Testis (tissue), 5 donors: ENCODE measurements at places on chromosomes 3 and 15.

DNA sequence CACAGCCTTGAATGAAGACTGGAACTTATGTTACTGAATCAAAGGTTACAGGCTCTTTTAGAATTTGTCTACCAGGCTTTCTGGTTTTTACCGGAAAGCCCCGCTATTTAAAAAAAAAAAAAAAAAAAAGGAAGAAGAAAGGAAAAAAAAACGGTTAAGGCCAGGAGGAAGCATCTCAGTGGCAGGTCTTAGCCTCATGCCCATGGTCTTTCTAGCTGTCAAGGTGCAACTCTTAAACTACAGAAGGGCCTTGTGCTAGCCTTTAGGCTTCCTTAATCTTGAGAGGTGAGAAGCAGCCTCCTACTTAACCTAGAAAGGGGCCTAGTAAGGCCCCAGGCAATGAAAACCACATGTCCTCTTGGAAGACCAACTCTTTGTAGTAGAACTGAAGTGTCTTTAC, 77.5 kb downstream of the TBC1D5 start:
- DNase-seq: no peak

DNA sequence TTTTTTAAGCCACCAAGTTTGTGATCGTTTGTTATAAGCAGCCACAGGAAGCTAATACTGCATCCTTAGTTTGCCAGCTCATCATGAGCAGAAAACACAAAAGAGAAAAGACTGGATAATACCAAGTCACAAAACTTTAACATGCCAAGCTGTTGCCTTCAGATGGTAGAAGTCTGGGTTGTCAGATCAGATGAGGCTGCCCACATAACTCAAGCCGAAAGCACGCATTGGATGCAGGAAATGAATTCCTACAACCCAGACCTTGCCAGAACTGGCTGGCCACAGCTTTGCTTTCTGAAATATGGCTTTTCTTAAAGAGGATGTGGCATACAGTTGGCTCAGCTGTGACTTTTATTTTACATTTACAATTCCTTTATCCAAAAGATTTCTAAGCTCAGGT, 118.3 kb upstream of the NEO1 start:
- DNase-seq: no peak

GRCh38 chr3:159971311-159971710, 17.3 kb upstream of the IL12A start:
- no peak for DNase-seq

DNA sequence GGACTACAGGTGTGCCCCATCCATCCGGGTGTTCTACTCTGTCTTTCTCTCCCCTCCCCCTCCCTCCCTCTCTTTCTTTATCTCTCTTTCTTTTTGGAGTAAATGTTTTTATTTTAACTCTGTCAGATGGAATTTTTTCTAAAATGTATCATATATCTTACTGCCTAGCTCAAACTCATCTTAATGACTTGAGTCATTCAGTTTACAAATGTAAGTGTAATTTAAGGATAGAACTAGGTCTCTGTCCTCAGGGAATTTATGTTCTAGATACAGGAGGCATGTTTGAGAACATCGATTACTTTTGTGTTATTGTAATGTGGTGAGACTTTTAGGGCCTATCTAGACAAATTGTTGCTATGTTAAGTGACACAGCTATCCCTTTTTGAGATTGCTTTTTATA, 3.5 kb downstream of the TBC1D23 start:
- no peak for DNase-seq

GRCh38 chr3:177427540-177427939, 230.3 kb upstream of the TBL1XR1 start:
- no peak for DNase-seq

DNA sequence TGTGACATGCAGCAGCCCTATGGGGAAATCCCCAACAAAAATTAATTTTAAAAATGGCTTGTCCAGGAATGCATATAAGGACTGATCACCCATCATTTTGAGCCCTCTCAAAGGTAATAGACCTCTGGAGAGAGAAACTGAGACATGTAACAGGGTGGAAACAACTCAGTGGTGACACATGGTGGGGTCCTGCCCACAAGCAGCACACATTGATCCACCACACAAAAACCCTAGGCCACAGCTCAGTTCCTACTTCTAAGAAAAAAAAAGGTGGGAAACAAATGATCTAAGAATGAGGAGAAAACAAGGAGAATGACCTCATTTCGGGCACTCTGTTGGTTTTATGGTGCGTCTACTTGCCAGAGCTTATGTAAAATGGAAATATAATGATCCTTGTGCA, 1.9 kb upstream of the SLC41A3 start:
- DNase-seq: no peak
